ENCODE measurements at places on chromosomes 4 and X. TPM values are rescaled to one million over a fixed set of nuclear protein-coding genes. Genes with fewer than 3 reads are reported as not detected.

G6PD gene
- 1,681 TPM for total RNA-seq

CENPU gene
- 25.4 TPM for total RNA-seq

EVC gene
- total RNA-seq: 15.3 TPM

ADH7 gene
- not detected for total RNA-seq

CACNA1F gene
- not detected for total RNA-seq

LRP2BP gene
- total RNA-seq: 0.09 TPM

PDGFRA gene
- total RNA-seq: 0.96 TPM

LIN54 gene
- total RNA-seq: 8.3 TPM

FGF13 gene
- total RNA-seq: 0.14 TPM

SLITRK4 gene
- total RNA-seq: 0.02 TPM

HERC5 gene
- 5.2 TPM for total RNA-seq

GAGE13 gene
- total RNA-seq: not detected

F11 gene
- total RNA-seq: not detected

DUSP21 gene
- total RNA-seq: not detected

RAB33A gene
- 0.25 TPM for total RNA-seq

FANCB gene
- total RNA-seq: 3.2 TPM

FAM47E gene
- not detected for total RNA-seq

MAOB gene
- 0.13 TPM for total RNA-seq

SPANXA2 gene
- total RNA-seq: not detected

MSX1 gene
- total RNA-seq: 10.9 TPM

SUV39H1 gene
- 21.9 TPM for total RNA-seq

MUC7 gene
- total RNA-seq: not detected

HADH gene
- 26.7 TPM for total RNA-seq

C4orf54 gene
- not detected for total RNA-seq

ZFP42 gene
- total RNA-seq: not detected

LDB2 gene
- not detected for total RNA-seq

KIAA1210 gene
- not detected for total RNA-seq

HGFAC gene
- 0.24 TPM for total RNA-seq

MAGEE1 gene
- 4.6 TPM for total RNA-seq

ADH5 gene
- 97.0 TPM for total RNA-seq

SERPINA7 gene
- not detected for total RNA-seq

ADRA2C gene
- 10.2 TPM for total RNA-seq

MBNL3 gene
- total RNA-seq: not detected

IQCM gene
- not detected for total RNA-seq

PLXNB3 gene
- total RNA-seq: 3.7 TPM

TSPAN7 gene
- 2.9 TPM for total RNA-seq

CPE gene
- total RNA-seq: 1.6 TPM

AKAP4 gene
- total RNA-seq: not detected

ZCCHC18 gene
- 0.07 TPM for total RNA-seq

GATA1 gene
- not detected for total RNA-seq

FABP2 gene
- total RNA-seq: not detected

PROM1 gene
- 0.04 TPM for total RNA-seq

ADGRL3 gene
- 0.03 TPM for total RNA-seq

All from A549 treated with DMSO at 1 μM for 4 hours (cell line).